ENCODE measurements at places on chromosomes 7 and 10. TPM values are rescaled to one million over a fixed set of nuclear protein-coding genes. Genes with fewer than 3 reads are reported as not detected.

TMEM130 gene
- not detected for polyA plus RNA-seq

C10orf62 gene
- polyA plus RNA-seq: 0.26 TPM

EEPD1 gene
- 6.8 TPM for polyA plus RNA-seq

CCDC136 gene
- polyA plus RNA-seq: 0.22 TPM

EMX2 gene
- polyA plus RNA-seq: not detected

GCK gene
- polyA plus RNA-seq: 12.7 TPM

SLC13A4 gene
- polyA plus RNA-seq: 0.06 TPM

ZNF503 gene
- polyA plus RNA-seq: 1.8 TPM

AKR1C8 gene
- polyA plus RNA-seq: 19.2 TPM

OR2A5 gene
- not detected for polyA plus RNA-seq

THNSL1 gene
- 5.0 TPM for polyA plus RNA-seq

PPP1R9A gene
- 0.17 TPM for polyA plus RNA-seq

CPEB3 gene
- 5.4 TPM for polyA plus RNA-seq

DNA sequence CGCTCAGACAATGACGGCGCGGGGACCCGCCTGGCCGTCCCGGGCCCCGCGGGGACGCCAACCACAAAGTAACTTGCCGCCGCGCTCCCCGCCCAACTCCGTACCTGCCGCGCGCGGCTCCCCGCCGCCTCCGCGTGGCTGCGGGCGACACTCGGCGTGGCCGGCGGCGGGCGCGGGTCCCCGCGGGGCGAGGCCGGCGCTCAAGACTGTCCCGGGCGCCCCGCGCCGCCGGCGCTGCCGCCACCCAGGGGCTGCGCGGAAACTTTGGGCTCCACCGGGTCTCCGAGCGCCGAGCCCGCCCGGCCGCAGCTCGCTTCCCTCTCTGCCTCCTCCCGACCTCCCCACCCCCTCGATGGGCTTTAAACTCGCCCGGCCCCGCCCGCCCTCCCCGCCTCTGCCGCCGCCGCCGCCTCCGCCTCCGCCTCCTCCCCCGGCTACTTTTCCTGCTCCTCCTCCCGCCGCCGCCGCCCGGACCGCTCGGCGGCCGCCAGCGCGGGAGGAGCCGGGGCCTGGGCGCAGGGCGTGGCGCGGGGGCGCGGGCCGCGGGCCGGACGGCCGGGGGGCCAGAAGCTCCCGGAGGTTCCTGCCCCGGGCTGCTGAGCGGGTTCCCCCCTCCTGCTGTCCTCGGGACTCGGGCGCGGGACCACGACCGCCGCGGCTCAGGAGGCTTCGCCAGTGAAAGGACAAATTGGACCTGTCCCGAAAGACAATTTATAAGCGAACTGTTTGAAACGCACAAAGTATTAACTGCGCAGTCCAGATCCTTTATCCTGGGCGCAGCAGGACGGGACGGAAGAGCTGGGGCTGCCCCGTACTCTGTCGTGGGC, 10.6 kb upstream of the GRB10 start:
- H3K4me1 ChIP-seq: peaks cover 15% of the 10 kb centered on the region
- peak overlapping the region; percentile 85 for H3K4me3 ChIP-seq
- H3K27ac ChIP-seq: peak overlapping the region; percentile 60
- H3K27me3 ChIP-seq: no peaks in the 10 kb centered on the region
- no peaks in the 10 kb centered on the region for H3K36me3 ChIP-seq

GRCh38 chr10:35843524-35844181, 201.6 kb upstream of the FZD8 start:
- H3K4me3 ChIP-seq: no peak overlapping the region
- peak; percentile 47 for DNase-seq

DNA sequence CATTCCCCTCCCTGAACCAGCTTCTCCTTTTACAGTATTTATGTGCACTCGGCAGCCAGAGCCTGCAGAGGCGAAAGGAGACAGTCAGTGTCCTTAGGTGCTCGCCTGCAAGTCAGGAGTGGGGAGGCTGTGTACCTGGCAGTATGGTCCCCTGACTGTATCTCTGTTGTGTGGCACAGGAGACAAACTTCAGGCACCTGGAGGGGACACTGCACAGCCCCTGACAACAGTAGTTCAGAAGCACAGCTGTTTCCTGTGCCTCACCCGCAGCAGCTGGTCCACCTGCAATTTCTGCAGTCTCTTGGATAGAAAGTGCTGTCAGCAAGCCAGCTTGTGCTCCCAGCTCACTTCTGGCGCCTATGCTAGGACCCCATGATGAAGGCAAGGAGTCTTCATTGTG, 73.4 kb upstream of the LAMB4 start:
- H3K27ac ChIP-seq: no peak overlapping the region
- no peaks in the 10 kb centered on the region for H3K27me3 ChIP-seq
- no peak for DNase-seq

GRCh38 chr7:34296663-34297062, 361.4 kb upstream of the NPSR1 start:
- H3K27me3 ChIP-seq: no peaks in the 10 kb centered on the region
- H3K27ac ChIP-seq: no peak overlapping the region
- no peak for DNase-seq

DNA sequence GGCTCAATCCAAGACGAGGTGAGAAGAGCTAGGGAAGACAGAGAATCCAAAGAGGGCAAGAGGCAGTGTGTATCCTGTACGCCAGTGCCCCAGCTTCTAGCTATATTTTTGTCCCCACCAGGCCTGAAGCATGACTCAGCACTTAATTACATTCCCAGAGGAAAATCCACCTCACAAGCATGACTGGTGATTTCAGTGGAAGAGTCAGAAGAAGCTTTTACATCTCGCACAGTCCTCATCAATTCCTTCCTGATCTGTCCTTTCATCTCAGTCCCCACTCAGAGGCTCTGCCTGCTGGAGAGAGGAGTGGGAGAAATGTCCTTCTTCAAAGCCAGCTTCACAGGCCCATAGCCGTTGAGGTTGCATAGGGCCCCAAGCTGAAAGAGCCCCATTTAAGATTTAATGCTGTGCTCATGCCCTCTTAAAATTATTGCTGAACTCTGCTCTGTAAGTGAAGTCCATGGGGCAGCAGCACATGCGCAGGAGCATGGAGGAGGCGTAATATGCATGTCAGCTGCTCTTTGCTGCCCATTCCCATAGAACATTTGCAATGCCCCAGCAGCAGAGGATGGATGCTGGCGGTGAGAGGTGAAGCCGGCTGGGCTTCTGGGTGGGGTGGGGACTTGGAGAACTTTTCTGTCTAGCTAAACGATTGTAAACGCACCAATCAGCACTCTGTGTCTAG, 39.0 kb upstream of the AOAH start:
- no peak for DNase-seq
- no peaks in the 10 kb centered on the region for H3K36me3 ChIP-seq
- H3K4me3 ChIP-seq: no peak overlapping the region

- DNase-seq: no peak
- H3K4me1 ChIP-seq: no peaks in the 10 kb centered on the region
- H3K4me3 ChIP-seq: no peak overlapping the region
- no peak overlapping the region for H3K27ac ChIP-seq
- H3K36me3 ChIP-seq: no peaks in the 10 kb centered on the region
Measured at GRCh38 chr7:95976369-95977060, 204.2 kb downstream of the DYNC1I1 start.

DNA sequence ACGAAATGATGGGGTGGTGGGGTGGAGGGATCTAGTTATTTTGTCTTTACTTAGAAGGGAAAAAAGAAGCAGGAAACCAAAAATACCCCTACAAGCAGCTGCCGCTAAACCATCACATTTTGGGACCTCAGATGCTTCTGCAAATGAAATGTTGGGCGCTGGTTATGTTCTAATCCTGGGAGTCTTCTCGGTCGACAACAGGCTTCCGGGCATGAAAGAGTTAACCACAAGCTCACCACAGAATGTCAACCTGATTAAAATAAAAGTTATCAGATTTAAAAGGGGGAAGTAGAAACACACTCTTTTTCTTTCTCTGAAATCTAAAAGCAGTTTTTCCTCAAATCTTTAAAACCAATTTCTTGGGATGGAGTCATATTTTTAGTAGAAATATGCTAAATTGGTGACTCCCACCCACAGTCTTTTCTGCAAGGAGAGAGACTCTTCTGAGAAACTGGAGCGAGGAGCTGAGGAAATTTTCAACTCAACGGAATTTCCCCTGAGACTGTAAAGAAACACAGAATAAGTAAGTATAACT, 16.8 kb downstream of the IL2RA start:
- DNase-seq: no peak
- no peaks in the 10 kb centered on the region for H3K4me1 ChIP-seq
- no peak overlapping the region for H3K27ac ChIP-seq
- H3K27me3 ChIP-seq: no peaks in the 10 kb centered on the region

GRCh38 chr7:7563813-7564212, 2.9 kb upstream of the MIOS start:
- no peaks in the 10 kb centered on the region for H3K36me3 ChIP-seq
- peaks cover 37% of the 10 kb centered on the region for H3K4me1 ChIP-seq
- no peak for DNase-seq
- H3K27me3 ChIP-seq: no peaks in the 10 kb centered on the region
- no peak overlapping the region for H3K27ac ChIP-seq

GRCh38 chr10:3424111-3424851, 251.7 kb upstream of the PITRM1 start:
- H3K27ac ChIP-seq: peak overlapping the region; percentile 54
- no peaks in the 10 kb centered on the region for H3K27me3 ChIP-seq
- no peak overlapping the region for H3K4me3 ChIP-seq
- no peaks in the 10 kb centered on the region for H3K4me1 ChIP-seq
- DNase-seq: no peak
- no peaks in the 10 kb centered on the region for H3K36me3 ChIP-seq

DNA sequence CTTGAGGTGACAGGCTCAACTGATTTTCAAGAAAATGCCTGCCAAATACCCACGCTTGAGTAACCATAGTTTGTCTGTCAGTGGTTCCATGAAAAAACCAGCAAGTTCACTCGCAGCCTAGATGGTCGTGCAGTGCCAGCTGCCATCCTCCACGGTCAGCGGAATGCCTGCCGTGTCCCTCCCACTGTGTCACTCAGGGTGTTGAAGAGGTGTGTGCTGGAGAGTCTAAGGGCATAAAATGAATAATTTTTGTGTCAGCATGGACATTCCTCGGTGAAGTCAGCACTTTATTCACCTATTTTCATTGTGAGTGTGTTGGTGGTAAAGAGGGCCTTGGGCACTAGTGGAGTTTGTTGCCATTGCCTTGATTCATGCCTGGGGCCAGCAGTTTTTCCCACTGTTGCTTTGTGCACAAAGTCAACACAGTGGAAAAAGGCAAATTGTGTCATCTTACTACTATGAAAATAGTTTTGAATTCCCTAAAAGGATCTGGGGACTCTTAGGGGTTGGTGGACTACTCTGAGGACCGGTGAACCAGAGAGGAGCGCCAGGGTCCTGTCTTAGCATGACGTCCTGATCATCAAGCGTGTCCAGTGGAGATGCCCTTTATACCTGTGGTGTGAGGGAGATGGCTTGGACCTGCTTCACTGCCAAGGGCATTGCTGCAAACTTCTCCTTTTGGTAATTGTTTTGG, 17.6 kb downstream of the MINDY4 start:
- H3K4me3 ChIP-seq: no peak overlapping the region
- no peak for DNase-seq
- H3K27ac ChIP-seq: no peak overlapping the region
- no peaks in the 10 kb centered on the region for H3K27me3 ChIP-seq
- H3K36me3 ChIP-seq: peaks cover 4% of the 10 kb centered on the region

DNA sequence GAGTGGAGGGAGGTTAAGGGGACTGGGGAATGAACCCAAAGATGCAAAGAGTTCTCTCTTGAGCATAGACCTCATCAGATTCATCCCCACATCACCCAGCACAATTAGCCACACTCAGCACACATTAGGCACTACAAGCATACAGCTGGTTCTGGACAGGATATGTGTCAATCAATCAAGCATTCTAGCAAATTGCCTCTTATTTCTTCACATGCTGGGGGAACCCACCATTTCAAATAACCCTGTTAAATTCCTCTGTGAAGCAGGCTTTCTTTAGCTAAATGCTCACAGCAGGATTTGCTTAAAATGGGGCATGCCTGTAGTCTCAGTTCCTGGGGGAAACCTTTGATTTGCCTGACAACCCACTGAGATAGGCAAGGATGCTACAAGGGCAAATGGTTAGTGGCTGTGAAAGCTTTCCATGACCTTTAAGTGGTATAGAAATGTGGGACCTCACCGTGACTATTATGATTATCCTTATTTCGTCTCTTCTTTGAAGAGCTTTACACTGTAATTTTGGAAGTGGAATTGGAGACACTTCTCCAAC, 193.4 kb upstream of the ZMIZ1 start:
- peak; percentile 2 for DNase-seq
- H3K4me3 ChIP-seq: no peak overlapping the region
- no peak overlapping the region for H3K27ac ChIP-seq
- H3K4me1 ChIP-seq: no peaks in the 10 kb centered on the region
- H3K27me3 ChIP-seq: no peaks in the 10 kb centered on the region

DNA sequence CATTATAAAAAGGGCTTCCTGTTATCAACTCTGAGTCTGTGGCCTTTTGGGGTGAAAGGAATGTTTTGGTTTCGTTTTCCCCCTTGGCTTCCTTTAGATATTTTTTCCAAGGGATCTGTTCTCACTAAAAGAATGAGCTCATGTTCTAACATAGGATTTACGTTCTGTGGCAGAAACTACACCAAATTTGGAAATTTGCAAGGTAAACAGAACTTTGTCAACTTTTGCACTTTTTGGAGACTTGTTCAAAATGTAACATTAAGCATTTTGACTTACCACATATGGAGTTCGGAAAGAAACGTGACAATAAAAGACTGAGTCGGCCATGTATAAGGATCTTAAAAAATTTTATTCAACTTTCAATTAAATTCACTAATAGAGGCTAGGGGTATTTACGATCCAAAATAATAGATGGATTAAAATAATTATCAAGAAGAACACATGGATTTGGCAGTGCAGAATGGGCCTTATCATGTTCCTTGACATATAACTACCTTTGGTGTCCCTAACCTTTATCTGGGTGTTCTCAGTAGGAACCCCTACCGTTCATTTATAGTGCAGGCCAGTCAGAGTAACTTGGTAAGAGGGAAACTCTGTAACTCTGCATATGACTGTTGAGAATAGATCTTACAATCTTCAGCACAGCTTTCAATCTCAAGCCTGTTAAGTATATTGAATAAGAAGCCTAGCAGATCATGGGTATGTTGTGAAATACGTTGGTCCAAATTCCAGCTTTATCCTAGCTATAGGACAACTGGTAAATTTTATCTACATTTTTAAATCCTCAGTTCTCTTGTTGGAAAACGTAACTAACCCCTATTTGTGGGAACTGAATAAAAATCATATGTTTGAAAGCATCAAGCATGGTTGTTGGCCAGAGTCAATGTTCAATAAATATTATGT, 11.8 kb downstream of the CPED1 start:
- no peak overlapping the region for H3K4me3 ChIP-seq
- no peak for DNase-seq
- peaks cover 48% of the 10 kb centered on the region for H3K4me1 ChIP-seq
- H3K27me3 ChIP-seq: no peaks in the 10 kb centered on the region
- no peaks in the 10 kb centered on the region for H3K36me3 ChIP-seq

GRCh38 chr7:80900583-80901576, 18.0 kb downstream of the SEMA3C start:
- H3K27me3 ChIP-seq: no peaks in the 10 kb centered on the region
- H3K4me1 ChIP-seq: no peaks in the 10 kb centered on the region
- H3K4me3 ChIP-seq: no peak overlapping the region
- DNase-seq: no peak
- no peak overlapping the region for H3K27ac ChIP-seq

GRCh38 chr7:81187753-81188152, 268.9 kb upstream of the SEMA3C start:
- DNase-seq: no peak
- H3K27ac ChIP-seq: no peak overlapping the region
- peaks cover 3% of the 10 kb centered on the region for H3K27me3 ChIP-seq
- H3K4me3 ChIP-seq: no peak overlapping the region
